ENCODE measurements at places on chromosomes 1 and 21. TPM values are rescaled to one million over a fixed set of nuclear protein-coding genes. Genes with fewer than 3 reads are reported as not detected.

DCST2 gene
- total RNA-seq: not detected

FCRLB gene
- 1.8 TPM for total RNA-seq

MAN1A2 gene
- 51.0 TPM for total RNA-seq

HRNR gene
- total RNA-seq: not detected

PTGFR gene
- total RNA-seq: 81.9 TPM

ODF2L gene
- 87.6 TPM for total RNA-seq

SLC2A5 gene
- 22.4 TPM for total RNA-seq

GPR89A gene
- 33.7 TPM for total RNA-seq

AMPD1 gene
- total RNA-seq: not detected

CFHR2 gene
- total RNA-seq: not detected

- no peak for DNase-seq
These were observed 68.5 kb downstream of the FOXJ3 start for GRCh38 chr1:42266253-42267135.

DNA sequence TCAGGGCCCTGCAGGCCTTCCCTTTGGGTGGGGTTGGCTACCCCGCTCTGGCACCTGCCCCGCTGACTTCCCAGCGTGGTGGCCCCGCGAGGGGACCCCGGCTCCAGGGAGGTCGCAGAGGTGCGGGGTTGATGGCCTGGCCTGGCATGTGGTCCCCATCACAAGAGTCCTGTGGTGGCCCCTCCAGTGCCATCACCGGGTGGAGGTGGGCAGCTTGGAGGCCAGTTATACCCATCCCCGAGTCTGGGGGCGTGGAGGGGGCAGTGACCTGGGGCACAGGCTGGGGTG lies 26.8 kb downstream of the PRMT2 start:
- DNase-seq: no peak

DNA sequence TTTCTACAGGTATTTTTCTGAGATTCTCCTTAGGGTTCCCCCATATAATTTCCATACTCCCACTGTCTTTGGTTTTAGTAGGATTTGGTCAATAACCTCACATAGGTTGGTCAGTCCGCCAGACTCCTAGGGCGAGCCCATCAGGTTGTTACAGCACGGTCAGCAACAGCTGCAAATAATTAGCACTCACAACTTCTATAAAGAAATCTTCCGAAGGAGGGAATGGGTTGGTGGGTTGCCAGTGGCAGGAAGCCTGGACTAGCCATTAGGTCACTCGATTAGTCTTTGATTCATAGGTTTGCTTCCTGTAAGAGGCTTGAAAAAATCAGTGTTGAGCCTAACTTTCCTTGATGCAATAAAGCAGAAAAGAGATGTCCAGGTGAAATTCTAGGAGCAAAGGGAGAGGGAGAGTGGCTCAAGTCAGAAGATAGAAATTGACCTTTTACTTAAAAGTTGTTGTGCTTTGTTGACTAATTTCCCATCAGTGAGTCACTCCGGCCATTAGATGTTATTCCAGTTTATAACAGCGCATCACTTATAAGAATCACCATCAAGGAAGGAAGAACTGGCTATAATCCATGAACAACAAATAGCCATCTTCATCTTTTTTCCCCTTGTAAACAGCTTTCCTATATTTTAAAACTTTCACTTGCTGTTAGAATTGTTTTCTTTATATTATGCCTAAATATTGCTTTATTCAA lies 88.3 kb downstream of the TPR start:
- peak; percentile 75 for DNase-seq

GRCh38 chr1:66288048-66288447 lies 245.9 kb upstream of the SGIP1 start:
- no peak for DNase-seq

- DNase-seq: peak; percentile 54
These were observed 32.2 kb upstream of the ARTN start for GRCh38 chr1:43901196-43901961.

- DNase-seq: no peak
These were observed 4.5 kb upstream of the SCMH1 start for GRCh38 chr1:41246568-41246967.

GRCh38 chr1:197774466-197775281 lies 606 bp downstream of the DENND1B start:
- DNase-seq: peak; percentile 89

DNA sequence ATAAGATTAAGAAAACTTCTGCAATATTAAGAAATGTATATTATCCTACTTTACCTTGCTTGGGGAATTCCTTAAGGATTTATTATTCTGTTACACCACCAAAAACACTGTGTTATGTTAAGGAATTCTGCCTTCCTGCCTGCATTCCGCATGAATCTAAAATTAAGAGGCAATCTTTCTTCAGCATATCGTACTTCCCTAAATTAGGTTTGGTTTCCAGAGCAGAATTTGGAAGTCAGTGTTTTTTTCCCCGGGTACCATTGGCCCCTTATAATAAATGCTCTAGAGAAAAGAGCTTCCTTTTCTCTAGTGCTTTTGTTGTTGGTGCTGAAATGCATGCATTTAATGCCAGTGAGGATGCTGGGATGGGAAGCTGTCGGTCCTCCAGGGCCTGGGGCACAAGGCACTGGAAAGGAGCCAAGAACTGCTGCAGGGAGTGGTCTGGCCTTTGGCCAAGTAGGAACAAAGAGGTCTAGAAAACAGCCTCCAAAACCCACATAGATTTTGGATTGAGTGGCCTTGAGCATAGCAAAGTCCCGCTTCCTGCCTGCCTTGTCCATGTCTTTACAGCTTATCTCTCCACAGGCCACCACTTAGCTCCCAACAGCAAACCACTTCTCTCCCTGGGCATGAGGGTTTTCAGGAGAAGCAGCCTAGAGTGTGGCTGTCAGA lies 69.9 kb downstream of the RRAGC start:
- no peak for DNase-seq

- DNase-seq: no peak
These were observed 63.6 kb downstream of the CLIC6 start for GRCh38 chr21:34732388-34732821.

DNA sequence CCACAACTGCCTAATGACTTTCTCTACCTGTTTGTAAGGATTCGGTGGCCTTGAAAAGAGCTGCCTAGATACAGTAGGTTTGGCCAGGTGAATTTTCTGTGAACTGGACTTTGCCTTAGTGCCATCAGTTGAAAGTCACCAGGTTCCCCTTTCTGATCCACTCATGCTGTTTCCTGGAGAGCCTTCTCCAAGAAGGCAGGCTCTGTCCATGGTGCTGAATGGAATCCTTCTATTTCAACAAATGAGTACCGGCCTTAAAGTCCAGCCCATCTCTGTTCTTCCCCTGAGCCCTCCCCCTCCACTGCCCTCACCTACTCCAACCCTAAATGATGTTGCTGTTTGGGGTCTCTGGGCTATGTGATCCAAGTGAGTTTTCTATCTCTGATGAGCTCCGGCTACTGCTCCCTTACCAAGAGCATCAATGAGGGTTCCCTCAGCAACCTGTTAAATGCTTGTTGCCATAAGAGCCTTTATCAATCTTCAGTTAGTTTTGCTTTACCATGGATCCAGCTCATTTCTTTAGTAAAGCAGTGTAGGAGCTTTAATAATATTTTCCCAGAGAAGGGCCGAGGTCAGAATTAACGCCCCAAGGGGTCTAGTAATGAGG lies 500.4 kb downstream of the PTPRU start:
- DNase-seq: no peak

GRCh38 chr21:32322103-32322502 lies 23.4 kb downstream of the MRAP start:
- DNase-seq: no peak

GRCh38 chr1:24727501-24728216 lies 17.6 kb upstream of the CLIC4 start:
- peak; percentile 97 for DNase-seq

DNA sequence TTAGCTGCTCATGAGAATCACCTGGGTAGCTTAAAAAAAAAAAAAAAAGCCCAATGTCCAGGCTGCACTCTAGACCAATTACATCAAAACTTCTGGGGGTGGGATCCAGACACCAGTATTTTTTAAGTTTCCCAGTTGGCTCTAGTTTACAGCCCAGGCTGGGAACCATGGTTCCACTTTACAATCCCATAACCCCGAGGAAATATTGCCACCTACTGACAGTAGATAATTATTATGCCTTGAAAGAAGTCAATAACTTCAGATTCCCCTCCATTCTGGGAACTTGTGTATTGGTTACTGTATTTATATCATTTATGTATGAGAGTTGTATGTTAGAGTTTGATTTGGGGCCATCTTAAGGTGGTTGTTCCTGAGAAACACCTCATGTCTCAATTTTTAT lies 100.2 kb downstream of the SPATA46 start:
- DNase-seq: peak; percentile 82

DNA sequence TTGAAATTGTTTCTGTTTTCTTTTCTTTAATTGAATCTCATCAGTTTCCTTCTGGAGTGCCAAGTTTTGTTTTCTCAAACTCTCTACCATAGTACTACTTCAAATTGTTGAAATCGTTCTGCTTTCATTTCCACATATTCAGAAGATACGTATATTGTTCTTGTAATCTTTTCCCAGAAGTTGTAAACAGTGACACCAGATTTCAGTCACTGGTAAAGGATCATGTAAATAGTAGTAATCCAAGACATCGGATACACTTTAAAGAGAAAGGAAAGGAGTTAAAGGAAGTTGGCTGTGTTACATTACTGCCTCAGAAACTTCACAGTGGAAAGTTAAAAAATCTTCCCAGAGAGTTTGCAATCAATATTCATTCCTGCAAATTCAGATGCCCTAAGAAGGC lies 67.5 kb downstream of the RGL1 start:
- no peak for DNase-seq

Measured in osteoblast (primary cell).